ENCODE measurements at places on chromosomes 2 and 18.

DNA sequence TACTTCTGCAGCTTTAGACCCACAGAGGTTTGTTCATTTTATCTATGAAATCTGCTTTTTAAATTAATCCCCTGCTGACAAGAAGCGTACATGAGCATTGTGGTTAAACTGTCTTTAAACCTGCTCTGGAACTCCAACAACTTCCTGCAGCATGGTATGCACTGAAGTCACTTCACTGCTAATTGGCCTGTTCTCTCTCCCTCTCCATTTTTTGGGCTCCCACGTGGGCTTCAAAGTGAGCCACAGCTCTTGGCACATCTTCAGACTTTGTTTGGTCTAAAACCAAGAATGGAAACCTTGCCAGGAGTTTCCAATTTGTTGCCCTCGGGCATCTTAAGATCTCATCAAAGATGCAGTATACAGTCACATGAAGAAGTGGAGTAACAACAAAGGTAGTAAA lies 311.4 kb downstream of the LRRTM1 start:
- DNase-seq: peak; percentile 75

- no peak for DNase-seq
Measured at GRCh38 chr2:177631680-177632079, 239.1 kb downstream of the AGPS start.

- no peak for DNase-seq
Measured at GRCh38 chr2:20054931-20055330, 3.5 kb upstream of the LAPTM4A start.

DNA sequence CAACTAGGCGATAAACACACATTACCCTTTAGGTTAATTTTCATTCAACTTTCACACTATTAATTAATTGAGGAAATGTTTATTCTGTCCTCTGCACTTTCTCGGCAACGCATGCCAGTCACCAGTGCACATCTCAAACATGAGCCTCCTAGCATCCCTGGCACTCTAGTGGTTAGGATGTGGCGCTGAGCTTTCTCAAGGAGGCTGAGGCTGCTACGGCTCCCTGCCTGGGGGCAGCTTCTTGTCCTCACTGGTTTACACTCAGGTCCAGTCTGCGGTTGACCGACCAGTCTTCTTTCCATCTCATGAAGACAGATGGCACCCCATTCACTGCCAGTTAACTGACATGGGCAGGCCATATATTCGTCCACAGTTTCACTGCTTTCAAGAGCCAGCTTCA lies 463.4 kb downstream of the EIPR1 start:
- no peak for DNase-seq

- DNase-seq: peak; percentile 66
Measured at GRCh38 chr2:224952936-224953657, 89.2 kb downstream of the DOCK10 start.

- DNase-seq: no peak
Measured at GRCh38 chr2:156164091-156164720, 168.3 kb downstream of the NR4A2 start.

GRCh38 chr2:232236200-232236599 lies 142.4 kb upstream of the ALPP start:
- DNase-seq: no peak

DNA sequence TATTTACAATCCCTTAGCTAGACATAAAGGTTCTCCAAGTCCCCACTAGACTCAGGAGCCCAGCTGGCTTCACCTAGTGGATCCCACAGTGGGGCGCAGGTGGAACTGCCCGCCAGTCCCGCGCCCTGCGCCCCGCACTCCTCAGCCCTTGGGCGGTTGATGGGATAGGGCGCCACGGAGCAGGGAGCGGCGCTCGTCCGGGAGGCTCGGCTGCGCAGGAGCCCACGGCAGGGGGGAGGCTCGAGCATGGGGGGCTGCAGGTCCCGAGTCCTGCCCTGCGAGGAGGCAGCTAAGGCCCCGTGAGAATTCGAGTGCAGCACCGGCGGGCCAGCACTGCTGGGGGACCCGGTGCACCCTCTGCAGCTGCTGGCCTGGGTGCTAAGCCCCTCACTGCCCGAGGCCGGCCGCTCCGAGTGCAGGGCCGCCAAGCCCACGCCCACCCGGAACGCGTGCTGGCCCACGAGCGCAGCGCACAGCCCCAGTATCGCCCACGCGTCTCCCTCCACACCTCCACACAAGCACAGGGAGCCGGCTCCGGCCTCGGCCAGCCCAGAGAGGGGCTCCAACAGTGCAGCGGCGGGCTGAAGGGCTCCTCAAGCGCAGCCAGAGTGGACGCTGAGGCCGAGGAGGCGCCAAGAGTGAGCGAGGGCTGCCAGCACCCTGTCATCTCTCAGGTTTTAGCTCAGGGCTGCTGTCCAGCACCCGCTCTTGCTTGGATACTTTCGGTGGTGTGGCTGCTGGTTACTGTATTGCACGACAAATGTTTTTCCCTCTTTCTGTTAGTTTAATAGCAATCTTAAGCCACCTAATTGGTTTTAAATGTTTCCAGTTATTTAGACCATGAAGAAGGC lies 83.8 kb upstream of the LDLRAD4 start:
- DNase-seq: no peak

DNA sequence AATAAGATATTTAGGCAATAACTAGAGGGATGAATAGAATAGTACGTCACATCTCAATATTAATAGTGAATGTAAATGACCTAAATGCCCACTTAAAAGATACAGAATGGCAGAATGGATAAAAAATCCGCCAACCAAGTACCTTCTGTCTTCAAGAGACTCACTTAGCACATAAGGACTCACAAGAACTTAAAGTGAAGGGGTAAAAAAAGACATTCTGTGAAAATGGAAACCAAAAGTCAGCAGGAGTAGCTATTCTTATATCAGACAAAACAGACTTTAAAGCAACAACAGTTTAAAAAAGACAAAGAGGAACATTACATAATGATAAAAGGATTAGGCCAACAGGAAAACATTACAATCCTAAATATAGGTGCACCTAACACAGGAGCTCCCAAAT lies 56.7 kb upstream of the DSC1 start:
- no peak for DNase-seq

- DNase-seq: no peak
Measured at GRCh38 chr18:3667255-3668137, 217.5 kb downstream of the TGIF1 start.

DNA sequence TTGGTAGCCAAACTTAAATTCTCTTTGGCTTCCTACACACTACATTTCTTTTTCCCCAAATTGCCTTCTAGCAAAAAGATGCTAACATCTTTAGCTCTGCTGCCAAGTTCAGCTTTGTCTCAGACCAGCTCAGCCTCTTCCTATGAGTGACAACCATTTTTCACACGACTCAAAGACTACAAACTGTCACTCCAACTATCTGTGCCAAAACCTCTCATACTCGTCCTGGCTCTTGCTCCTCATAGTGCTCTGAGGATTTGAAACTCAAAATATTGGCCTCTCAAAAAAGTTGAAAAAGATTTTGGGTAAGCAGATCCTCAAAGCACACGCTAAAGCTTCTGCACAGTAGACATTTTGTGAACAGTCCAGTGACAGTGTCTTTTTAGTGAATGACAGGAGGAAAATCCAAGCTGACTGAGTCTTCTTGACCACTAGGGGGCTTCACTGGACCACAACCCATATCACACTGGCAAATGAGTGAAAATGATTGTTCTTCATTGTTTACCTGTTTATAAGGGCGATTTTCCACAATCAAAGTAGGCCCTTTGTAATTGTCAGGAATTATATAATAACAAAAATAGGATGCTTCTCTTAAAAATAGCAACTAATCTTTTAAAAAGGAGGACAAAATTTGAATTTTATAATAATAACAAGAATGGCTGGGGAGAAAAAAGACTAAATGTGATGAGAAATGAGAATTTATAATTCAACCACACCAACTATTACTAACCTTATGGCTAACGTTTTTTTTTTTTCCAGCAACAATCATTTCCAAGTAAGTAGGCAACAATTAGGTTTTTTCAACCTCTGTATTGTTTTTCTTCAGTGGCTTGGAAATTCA lies 85.5 kb upstream of the PGAP1 start:
- DNase-seq: peak; percentile 56

DNA sequence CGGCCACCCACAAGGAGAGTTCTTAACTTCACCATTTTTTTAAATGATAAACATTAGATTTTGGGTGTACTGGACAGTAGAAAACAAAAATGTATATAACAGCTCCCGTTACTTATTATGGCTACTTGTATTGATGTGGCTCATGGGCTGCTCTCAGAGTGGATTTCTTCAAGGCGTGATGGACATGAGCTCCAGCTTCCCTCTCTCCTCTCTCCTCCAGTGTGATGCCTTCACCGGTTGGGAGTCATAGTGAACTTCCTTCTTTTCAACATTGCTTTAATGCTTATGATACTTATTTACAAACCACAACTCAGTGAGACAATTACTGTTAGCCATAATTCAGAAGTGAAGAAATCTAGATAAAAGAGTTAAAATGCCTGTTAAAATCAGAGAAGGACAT lies 515.2 kb downstream of the RNF144A start:
- no peak for DNase-seq

DNA sequence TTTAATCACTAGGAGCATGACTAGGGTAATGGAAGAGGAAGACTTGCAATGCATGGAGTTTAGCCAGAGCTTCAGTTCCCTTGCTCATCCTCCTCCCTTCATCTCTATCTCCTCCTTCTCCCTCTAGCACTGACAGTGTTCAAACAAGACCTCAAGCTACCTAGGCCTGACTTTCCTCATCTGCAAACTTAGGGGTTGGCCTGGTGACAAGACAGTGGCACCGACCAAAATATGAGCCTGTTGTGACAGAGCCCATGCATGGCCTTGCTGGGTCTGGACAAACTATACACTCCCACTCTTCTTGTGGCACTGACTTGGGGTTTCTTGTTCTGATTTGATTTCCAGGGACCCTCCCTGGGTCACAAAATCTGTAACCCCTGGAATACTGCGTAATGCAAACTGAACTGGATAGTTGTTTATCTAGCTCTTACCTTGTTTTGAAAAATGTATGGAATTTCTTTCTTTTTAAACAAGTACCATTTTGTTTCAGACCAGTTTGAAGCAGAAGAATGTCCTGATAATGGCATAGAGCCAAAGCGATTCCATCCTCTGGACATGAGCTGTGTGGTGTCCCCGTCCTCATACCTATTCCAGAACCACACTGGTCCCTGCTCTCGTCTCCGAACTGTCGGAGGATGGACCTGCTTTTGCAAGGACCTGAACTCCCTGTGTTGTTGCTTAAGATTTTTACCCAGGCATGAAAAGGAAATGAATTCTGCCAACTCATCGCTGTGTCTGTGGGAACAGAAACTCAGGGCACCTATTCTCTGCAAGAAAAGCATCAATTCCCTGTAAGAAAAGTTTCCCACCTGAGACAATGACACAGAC lies 33.4 kb upstream of the PPP4R1 start:
- DNase-seq: no peak

DNA sequence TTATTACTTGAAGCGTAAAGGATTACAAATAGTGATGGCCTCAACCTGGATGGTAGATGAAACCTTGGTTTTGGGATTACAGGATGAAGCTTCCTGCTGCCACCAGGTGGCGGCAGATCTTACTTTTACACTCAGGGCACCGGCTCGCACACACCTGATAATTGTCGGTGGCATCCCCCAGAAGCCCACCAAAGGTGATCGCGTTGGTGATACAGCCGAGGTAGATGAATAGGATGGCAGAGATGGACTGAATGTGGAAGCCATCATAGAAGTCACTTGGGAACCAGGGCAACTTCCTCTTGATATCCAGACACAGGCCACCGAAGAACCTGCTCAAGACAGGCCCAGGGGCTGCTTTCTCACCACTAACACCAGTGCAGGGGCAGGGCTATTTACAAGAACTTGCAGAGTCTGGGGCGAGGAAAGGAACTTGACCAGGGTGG lies 51.8 kb downstream of the MTHFD2 start:
- DNase-seq: peak; percentile 56

GRCh38 chr18:48164116-48164515 lies 233.7 kb upstream of the SMAD2 start:
- DNase-seq: no peak

DNA sequence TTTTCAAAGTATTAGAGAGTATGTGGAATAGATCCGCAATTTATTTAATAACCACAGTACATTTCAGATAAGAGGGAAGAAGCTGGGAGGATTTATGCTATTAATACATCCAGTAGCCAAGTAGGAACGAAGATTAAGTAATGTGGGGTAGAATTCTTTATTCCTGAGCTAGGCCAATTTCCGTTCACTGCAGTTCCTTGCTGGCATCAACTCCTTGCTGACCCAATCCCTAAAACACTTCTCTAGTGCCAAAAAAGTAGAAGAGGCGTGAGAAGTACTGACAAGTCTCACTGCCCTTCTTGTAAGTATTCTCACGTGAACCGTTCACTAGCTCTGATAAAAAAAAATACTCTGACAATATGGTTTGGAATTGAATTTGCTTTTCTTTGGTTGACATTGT lies 211.4 kb downstream of the EPHA4 start:
- DNase-seq: no peak

- DNase-seq: no peak
Measured at GRCh38 chr2:27829791-27830190, 58.3 kb downstream of the MRPL33 start.

GRCh38 chr2:188512456-188512855 lies 220.8 kb downstream of the GULP1 start:
- no peak for DNase-seq

GRCh38 chr2:219512524-219513216 lies 1.6 kb upstream of the ASIC4 start:
- no peak for DNase-seq

- no peak for DNase-seq
Measured at GRCh38 chr2:128584296-128584890, 265.7 kb upstream of the HS6ST1 start.

DNA sequence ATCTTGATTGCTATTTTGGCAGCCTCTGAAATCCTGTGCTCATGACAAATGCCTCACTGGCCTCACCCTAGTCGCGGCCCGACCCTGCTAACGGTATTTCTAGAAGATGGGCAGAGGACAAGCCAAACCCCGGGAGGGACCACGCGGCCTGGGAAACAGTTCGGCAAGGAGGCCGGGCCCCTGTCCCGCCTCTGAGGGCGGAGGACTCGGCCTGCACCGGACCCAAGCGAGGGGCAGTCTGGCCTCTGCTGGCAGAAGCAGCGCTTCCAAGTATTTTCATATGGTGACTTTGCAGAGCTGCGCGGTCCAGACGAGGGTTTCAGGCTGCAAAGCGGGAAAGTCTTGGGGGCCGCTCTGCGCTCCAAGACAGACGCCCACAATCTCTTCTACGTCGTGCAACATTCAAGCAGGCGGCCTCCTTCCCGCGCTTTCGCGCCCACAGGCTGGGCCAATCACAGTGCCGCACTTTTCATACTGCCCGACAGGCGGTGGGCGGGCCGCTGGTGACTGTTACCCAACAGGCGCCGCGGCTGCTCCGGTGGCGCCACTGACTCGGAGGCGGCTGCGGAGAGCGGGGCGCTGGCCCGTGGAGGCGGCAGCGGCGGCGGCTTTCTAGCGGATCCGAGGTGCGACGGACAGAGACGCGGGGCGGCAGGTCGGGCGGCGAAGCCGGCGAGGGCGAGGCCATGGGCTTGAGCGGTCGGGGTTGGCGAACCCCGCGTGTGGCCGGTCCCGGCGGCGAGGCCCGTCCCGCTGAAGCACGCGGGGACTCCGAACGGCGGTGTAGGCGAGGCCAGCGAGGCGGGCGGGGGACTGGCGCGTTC lies at the start of gene RBM44:
TSS of gene RBM44 (plus strand) at position 544 of the 824 bp plus-strand sequence. CDS start 14,831 bp downstream, outside the sequence.
- no peak for DNase-seq

- no peak for DNase-seq
Measured at GRCh38 chr2:95041060-95041823, 15.7 kb downstream of the MAL start.

GRCh38 chr2:105417857-105418436 lies 19.1 kb upstream of the FHL2 start:
- no peak for DNase-seq

GRCh38 chr2:158970241-158970751 lies 1.9 kb downstream of the TANC1 start:
- no peak for DNase-seq
